Stimulated activated naive CD8-positive, alpha-beta T cell treated with anti-CD3 and anti-CD28 coated beads, Interleukin-15, amount 100 ng/mL, for 72 hours (primary cell): ENCODE measurements at places on chromosomes 11 and 22.

DNA sequence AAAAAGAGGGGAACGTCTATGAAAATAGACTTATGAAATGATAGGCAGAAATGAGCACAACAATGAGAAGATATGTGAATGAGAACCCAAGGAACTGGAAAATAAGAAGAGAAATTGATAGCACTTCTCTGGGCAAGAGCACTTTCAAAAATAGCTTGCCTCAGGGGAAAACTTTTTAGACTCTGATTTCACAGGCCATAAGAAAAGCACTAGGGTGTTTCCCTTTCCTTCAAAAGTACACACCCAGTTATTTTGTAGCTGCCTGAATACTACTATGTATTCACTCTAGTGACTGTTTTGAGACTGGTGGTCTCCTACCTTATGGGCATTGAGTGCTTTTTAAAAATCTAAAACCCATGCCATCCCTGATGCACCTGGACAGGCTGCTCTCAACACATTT lies 172.3 kb upstream of the SOX6 start:
- DNase-seq, result no peak

DNA sequence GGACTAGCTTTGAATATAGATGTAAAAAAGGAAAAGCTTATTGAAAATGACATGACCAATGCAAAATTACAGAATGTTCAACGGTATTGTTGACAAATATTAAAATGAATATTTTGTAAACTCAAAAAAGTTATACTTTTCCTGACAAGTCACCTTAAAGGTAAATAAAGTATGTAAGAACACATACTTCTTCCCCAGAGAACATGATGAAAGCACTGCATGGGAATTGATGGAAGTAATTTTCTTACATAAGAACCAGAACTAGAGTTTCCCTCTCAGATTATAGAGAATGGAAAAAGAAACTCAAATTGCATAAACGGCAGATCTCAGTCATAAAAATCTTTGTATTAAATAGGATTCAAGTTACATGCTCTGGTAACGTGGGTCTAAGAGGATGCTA lies at the start of gene OR4P4:
TSS of gene OR4P4 (plus strand) at position 301 of the 400 bp plus-strand sequence.
- DNase-seq, result no peak

GRCh38 chr11:1384199-1384970 lies 5.3 kb upstream of the BRSK2 start:
- peak; percentile 52 for DNase-seq

DNA sequence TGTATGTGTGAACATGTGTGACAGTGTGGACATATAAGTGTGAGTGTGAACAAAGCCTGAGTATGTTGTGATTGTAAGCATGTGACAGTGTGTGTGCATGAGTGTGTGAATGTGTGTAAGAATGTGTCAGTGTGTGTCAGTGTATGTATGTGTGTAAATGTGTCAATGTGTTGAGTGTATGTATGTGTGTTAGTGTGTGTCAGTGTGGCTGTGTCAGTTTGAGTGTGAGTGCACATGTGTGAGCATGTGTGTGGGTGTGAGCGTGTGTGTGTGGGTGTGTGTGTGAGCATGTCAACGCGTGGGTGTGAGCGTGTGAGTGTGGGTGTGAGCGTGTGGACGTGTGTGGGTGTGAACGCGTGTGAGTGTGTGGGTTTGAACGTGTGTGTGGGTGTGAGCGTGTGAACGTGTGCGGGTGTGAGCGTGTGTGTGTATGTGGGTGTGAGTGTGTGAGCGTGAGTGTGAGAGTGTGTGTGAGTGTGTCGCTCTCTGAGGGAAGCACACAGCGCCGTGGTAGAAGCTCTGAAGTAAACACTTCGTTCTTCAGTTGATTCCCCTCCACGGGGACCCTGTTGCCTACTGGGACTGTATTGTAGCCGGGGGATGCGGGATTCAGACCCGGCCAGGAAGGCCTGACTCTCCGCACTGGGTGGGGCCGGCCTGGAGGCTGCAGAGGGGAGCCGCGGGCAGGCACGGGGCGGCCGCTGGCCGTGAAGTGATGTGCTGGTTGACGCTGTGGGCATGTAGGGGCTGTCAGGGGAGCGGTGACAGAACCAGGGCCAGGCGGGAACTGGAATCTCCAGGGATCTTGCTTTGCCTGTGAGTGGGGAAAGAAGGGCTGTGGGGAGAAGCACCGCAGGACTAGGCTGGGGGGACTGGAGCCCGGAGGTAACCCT lies 21.1 kb downstream of the RPS6KA4 start:
- DNase-seq, result no peak

DNA sequence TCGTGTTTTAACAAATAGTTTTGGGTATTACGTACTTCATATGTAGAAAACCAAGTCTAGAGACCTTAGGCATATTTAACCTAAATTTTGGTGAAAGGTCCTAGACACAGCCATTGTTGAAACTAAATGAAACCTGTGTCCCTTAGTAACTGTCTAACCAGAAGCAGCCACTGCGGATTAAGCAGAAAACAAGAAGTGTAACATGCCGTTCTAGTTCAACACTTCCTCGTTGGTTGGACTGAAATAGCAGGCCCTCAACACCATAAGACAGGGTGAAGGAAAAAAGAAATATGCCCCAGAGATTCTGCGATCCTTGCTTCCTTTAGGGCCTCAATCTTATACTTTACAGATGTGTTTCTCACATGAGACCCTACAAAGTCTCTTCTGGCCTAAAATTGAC lies 2.0 kb downstream of the NAA40 start:
- no peak for DNase-seq

DNA sequence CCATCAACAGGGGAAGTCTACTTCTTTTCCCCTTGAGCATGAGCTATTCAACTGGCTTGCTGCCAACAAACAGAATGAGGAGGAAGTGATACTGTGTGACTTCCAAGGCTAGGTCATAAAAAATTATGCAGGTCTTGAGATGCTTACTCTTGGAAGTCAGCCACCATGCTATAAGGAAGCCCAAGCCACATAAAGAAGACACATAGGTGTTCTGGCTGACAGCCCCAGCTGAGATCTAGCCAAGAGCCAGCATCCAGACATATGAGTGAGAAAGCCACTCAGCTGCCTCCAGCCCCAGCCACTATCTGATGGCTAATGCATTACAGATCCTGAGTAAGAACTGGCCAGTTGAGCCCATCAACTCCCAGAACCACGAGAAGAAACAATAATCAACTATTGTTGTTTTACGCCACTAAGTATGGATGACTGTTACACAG lies 31.0 kb upstream of the PPP2R1B start:
- no peak for DNase-seq

DNA sequence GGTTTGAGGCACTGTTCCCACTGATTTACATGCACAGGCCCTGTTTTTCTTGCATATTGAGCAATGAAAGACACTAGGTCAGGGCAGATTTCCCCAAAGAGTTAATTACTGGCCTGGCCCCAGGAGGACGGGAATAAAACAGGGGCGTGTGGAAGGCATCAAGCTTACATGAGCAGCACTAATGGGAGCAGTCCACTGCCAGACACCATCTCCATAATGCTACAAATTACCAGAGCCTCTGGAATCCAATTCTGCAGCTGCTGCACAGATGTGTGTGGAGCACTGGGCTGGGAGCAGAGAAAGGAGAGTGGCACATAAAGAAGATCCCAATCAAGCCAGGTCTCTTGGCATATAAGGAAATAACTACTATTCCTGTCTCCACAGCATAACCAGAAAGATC lies 96.9 kb downstream of the CCDC34 start:
- DNase-seq, result no peak

GRCh38 chr11:118917481-118918127 lies 8.1 kb downstream of the BCL9L start:
- peak; percentile 83 for DNase-seq

DNA sequence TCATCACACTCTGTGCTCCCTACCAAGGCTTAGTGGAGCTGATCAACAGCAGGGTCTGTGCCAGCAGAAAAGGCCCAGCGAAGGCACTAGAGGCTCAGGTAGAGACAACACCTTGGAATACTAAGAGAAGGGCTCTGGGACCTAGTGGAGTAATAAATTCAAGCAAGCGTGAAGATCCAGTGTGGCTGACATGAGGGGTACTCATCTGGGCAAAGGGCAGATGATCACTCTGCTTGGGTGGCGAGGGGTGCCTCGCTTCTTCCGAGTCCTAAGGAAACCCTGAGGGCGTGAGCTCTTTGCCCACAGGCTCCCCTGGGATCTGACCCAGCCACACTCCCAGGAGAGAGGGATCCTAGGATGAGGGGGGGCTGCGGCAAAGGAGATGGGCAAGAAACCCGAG lies 3.5 kb upstream of the TPBGL start:
- DNase-seq, result no peak

- DNase-seq, result no peak
Observed at GRCh38 chr11:62432695-62433094, 13.9 kb downstream of the SCGB1A1 start.

DNA sequence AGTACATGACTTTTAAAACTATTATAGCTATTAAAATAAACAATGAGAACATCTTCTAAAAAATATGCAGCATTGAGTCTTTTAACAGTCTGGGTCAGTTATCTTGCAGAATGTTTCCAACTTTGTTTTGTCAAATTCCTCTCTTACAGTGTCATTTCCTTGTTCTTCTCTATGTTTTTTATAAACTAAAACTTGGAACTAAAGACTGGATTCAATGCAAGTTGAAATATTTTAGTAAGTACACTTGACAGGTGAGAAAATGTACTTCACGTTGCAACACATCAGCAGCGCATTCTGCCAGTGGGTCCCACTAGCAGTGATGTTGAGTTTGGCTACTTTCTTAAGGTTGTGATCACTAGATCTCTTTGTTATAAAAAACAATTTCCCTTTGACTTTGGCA lies 1407.6 kb upstream of the RAG2 start:
- DNase-seq, result no peak

GRCh38 chr11:112113539-112114457 lies 27.1 kb downstream of the SDHD start:
- no peak for DNase-seq

GRCh38 chr22:28911304-28911690 lies 27.9 kb downstream of the ZNRF3 start:
- DNase-seq, result no peak

GRCh38 chr11:69337211-69337721 lies 43.3 kb downstream of the MYEOV start:
- DNase-seq, result peak; percentile 50

- DNase-seq, result no peak
Observed at GRCh38 chr11:44555031-44555800, 10.2 kb upstream of the CD82 start.

- no peak for DNase-seq
Observed at GRCh38 chr11:73542175-73542574, 55.7 kb downstream of the FAM168A start.

DNA sequence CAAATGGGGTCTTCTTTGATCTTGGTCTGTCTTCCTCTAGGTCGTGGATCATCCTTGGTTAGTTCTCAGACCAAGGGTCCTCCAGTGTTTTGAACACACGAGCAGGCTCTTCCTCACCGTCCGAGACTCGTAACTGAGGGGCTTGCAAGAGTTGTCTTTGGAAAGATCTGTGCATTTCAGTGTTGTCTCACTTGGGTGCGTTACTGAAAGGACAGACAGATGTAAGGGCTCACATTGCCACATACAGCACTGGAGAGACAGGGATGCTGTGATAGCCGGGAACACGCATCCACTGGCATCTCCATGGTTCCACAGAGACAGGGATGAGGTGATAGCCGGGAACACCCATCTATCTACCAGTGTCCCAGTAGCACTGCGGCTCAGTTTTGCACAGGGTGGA lies 15.7 kb downstream of the GLB1L2 start:
- no peak for DNase-seq

GRCh38 chr11:121086866-121087265 lies 14.2 kb upstream of the TECTA start:
- no peak for DNase-seq
